ENCODE measurements at places on chromosomes 4 and X.

DNA sequence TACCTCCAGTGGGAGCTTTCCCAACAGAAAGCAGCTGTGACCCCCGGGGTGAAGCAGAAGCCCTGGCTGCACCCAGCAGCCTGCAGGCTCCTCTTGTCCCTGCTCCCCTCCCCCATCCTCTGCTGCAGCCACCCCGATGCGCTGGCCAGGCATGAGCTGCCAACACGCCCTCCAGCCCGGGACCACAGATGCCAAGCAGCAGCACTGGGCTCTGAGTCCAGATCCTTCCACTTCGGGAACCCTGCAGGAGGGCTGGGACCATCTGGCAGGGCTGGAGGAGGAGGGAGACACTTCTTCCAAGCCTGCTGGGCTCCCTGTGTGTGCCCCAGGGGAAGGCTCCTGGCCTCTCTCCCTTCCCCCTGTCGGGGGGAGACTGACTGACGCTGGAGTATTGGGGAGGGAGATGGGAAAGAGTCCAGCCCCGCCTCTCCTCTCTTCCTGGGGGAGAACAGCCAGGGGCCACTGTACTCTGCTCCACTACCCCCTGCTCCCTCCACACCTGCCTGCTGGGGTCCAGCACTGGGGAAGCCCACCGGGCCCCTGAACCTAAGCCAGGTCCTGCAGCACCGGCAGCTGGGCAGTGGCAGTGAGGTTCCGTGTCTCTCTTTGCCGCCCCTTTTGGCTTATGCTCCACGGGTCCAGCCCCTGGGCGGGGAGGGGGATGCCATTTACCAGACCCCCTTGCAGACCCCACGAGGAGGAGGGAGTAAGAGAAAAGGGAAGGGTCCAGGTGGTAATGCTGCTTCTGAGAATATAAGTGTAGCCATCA, 55.7 kb downstream of the PPP2R2C start:
- DNase-seq, result no peak

GRCh38 chr4:185722029-185722316, 90.0 kb downstream of the SORBS2 start:
- no peak for DNase-seq

- DNase-seq, result no peak
Measured at GRCh38 chr4:102007959-102008425, 217.5 kb downstream of the BANK1 start.

GRCh38 chr4:133081246-133081645, 67.8 kb upstream of the PCDH10 start:
- DNase-seq, result no peak

DNA sequence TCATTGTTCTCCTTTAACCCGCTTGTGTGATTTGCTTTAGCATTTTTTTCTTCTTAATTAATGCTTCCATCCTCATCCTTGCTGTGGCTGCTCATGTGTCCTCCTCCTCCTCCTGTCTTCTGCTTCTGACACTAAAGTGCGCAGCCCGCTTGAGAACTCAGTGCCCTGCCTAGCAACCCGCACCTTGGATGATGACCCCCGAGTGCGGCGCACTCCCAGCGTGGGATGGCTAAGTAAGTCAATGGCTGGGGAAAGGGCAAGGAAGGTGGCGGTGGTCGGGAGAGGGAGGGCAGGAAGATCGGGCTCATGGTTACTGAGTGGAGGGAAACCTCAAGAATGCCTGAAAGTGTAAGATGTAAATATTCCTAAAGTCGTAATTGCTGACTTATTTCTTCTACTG, 30.1 kb downstream of the SLC4A4 start:
- no peak for DNase-seq

- no peak for DNase-seq
Measured at GRCh38 chrX:34341258-34341657, 209.1 kb upstream of the FAM47A start.

DNA sequence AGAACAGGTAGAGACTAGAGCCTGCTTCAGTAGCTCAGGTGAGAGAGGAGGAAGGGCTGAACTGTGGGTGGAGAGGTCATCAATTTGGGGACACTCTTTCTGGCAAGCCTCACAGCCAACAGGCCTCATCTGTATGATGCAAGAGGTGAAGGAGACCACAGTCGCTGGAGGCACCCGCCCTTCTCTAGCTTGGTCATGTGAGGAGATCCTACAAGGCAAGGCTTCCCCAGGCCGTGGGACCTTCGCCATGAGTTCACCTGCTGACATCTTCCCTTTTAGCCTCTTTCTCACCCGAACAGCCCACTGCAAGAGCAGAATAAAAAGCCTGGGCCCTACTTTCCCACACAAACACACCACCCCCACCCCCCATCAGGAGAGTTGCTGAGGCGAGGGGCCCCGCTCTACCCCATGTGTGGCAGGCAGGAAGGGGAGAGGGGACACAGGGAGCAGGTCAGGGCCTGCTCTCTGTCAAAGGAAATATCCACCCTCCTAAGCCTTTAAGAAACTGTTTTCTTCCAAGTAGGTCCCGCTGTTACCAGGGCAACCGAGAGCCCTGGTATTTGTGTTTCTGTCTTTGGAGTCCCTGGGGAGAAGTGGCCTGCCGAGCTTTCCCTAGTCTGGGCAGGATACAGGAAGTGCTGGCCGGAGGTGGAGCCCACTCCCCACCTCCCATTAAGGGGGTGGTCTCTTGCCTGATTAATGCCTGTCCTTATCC, 8.1 kb downstream of the RTL5 start:
- DNase-seq, result no peak

GRCh38 chrX:27565992-27566391, 24.2 kb upstream of the DCAF8L2 start:
- no peak for DNase-seq

DNA sequence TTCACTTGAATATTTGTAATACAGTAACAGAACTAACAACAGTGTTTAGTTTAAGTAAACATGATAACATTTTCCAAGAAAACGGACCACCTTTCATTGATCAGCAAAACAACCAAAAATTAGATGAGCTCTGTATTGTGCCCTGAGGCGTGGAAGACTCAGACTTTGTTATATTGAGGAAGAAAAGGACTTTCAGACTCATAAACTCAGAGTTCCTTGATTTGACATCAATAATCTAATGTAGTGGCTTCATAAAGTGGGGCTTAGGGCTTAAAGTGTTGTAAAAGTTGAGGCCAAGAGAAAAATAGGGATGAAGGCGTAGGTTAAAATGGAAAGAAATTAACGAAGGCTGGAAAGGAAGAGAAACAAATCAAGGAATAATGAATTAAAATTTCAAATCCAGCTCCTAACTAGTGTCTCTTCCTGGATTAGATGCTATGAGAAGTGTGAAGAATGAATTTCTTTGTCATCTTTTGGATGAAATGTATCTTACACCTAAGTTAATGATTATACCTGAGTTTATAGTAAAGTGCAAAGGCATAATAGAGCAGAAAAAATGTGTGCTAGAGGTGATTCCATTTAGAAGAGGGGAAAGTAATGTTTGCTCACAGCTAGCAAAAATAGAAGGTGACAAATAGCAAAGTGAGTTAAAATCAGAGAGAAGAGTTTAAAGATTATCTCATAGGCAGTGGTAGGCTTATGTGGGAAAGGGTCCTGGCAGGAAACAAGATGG, 19.8 kb upstream of the GLRA2 start:
- DNase-seq, result no peak

GRCh38 chrX:97096385-97096784, 212.7 kb downstream of the RPA4 start:
- no peak for DNase-seq

GRCh38 chrX:110746014-110746413, 49.6 kb downstream of the CHRDL1 start:
- DNase-seq, result no peak

DNA sequence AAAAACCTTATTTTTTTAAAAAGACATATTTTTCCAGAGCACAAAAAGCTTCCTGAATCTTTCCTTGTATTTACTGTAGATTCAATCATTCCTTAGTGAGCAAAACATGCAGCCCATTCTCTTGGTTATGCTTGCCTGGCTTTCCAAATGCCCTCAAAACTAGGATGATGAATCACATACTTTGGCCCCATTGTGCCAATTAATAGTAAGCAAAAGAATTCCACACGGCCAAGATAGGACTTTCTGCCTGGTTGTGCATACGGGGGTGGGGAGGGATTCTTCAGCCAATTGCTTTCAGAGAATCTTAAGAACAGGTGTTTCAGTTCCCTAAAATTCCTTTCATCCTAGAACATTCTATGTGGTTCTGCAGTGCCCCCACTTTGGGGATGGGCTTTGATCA, 7.0 kb downstream of the RAI2 start:
- DNase-seq, result no peak

DNA sequence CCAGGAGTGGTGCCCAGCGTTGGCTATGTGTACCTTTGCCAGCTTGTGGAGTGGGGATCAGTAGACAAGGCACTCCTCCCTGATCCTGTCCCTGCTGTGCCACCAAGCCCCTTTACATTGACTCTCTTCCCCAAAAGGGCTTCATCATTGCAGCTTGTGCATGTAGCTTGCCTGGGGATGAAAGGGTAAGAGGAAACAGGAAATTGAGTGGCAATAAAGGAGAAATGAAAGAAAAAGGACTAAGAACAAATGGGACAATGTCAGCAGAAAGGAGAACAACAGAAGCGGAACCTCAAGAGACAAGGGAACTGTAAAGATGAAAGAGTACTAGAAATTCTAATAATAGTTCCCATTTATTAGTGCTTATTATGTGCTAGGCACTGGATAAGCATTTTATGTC, 8.7 kb upstream of the IL13RA1 start:
- DNase-seq, result no peak

- no peak for DNase-seq
Measured at GRCh38 chr4:13289391-13289790, 194.7 kb downstream of the RAB28 start.

DNA sequence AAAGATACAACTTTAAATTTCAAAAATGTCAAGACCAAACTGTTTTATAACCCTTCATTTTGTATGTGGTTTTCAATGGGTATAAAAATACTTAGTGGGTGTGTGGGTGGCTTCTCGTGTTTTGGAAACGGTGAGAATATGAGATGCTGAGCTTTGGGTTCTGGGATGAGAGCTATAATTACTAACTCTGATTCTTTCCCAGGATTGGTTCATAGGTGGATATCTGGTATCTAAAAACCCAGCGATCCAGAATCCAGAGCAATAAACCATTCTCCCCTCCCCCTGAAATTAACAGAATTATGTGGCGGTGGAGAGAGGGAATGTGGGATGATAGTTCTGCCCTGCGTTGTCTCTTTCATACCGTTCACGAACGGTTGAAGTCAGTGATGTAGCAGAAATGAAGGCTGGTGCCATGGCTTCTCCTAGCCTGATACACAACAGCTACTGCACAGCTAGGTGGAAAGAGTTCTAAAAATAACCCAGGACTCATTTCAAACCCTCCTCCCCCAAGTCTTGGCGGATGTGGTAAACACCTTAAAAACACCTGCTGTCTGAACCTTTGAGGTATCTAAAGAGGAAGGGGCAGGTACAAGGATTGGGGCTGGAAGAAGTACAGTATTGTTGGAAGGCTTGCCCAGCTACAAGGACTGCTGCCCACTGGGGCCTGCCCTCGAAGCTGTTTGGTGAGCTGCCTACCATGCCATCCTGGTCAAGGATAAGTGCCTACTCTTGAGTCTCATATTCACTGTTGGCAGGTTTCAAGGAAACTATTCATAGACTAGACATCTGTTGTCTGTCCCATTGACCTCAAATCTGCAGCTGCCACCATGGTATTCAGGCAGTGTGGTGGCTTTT, 44.5 kb downstream of the SEPTIN11 start:
- peak; percentile 26 for DNase-seq

- no peak for DNase-seq
Measured at GRCh38 chrX:31459361-31459760, 387.5 kb upstream of the FTHL17 start.

- no peak for DNase-seq
Measured at GRCh38 chrX:101659601-101660063, at the start of gene ARMCX2. Gene ARMCX2, minus strand, starts transcription at chrX:101659850. Its CDS starts 2,262 bp downstream, at chrX:101657588.

GRCh38 chrX:153488231-153488914, 6.4 kb upstream of the BGN start:
- DNase-seq, result no peak
